Activated T-helper 17 cell treated with anti-CD3 and anti-CD28 coated beads, Interleukin-2, amount 50 U/mL, for 72 hours (primary cell): ENCODE measurements at places on chromosomes 1 and 21. TPM values are rescaled to one million over a fixed set of nuclear protein-coding genes. Genes with fewer than 3 reads are reported as not detected.
A peak's percentile ranks its signal among the peaks of the same experiment; 100 is the strongest.

Gene ZSWIM5
- total RNA-seq: 1.9 TPM

GRCh38 chr1:248807067-248807737 is 18.5 kb downstream of the SH3BP5L start:
- ATAC-seq: peak; percentile 85
- no peak overlapping the region for H3K27ac ChIP-seq
- no peak overlapping the region for H3K4me3 ChIP-seq
- peaks cover 7% of the 10 kb centered on the region for H3K4me1 ChIP-seq
- peaks cover 7% of the 10 kb centered on the region for H3K36me3 ChIP-seq

GRCh38 chr21:18614303-18614702 is 210.7 kb upstream of the TMPRSS15 start:
- no peaks in the 10 kb centered on the region for H3K27me3 ChIP-seq
- no peak overlapping the region for H3K4me3 ChIP-seq
- no peak for ATAC-seq
- no peak overlapping the region for H3K27ac ChIP-seq
- H3K4me1 ChIP-seq: no peaks in the 10 kb centered on the region

- no peaks in the 10 kb centered on the region for H3K36me3 ChIP-seq
- peaks cover 9% of the 10 kb centered on the region for H3K4me1 ChIP-seq
- ATAC-seq: no peak
- H3K27me3 ChIP-seq: peaks cover 4% of the 10 kb centered on the region
Observed at GRCh38 chr1:41500378-41500777, 15.9 kb upstream of the EDN2 start.

DNA sequence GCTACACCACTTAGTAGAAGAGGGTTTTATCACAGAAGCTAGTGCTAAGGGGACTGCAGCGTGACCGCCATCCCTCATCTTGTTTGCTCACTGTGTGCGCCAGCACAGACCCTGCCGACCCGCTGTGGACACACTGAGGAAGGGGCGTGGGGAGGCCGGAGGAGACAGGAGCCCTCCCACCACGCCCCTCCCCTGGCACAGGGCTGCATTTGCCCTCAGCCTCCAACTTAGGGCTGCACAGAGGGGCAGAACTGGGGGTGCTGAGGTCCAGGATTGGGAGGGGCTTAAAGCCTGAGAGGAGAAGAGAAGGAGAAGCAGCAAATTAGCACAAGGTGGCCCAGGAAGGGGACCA is 37.2 kb downstream of the RRP1 start:
- no peaks in the 10 kb centered on the region for H3K36me3 ChIP-seq
- no peak for ATAC-seq
- H3K4me1 ChIP-seq: no peaks in the 10 kb centered on the region

DNA sequence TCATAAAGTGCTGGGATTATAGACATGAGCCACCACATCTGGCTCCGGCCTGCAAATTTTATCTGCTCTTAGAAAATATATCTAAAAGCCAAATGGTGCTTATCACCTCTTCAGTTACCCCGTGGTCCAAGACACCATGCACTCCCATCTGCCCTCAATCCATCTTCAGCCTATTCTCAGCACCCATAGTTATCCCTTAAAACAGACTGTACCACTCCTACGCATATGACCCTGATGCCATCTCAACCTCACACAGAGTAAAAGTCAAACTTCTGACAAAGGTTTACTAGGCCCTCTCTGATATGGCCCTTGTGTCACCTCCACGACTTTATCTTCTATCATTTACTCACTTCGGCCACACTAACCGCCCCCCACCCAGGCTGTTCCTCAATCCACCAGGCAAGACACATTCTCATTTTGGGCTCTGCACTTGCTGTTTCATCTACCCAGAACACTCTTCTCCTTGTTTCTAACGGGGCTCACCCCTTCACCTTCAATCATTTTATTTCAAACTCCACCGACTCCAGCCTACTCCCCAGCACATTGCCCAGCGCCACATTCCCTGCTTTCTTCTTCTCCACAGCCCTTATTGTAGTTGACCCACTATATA is 33.0 kb downstream of the USP48 start:
- H3K4me1 ChIP-seq: peaks cover 8% of the 10 kb centered on the region
- ATAC-seq: no peak
- no peak overlapping the region for H3K4me3 ChIP-seq
- peaks cover 97% of the 10 kb centered on the region for H3K36me3 ChIP-seq

GRCh38 chr1:192561301-192561700 is 14.3 kb upstream of the RGS1 start:
- no peaks in the 10 kb centered on the region for H3K36me3 ChIP-seq
- no peak overlapping the region for H3K4me3 ChIP-seq
- H3K4me1 ChIP-seq: peaks cover 23% of the 10 kb centered on the region

- H3K4me1 ChIP-seq: peaks cover 41% of the 10 kb centered on the region
- peak; percentile 85 for ATAC-seq
- no peak overlapping the region for H3K27ac ChIP-seq
- peak overlapping the region; percentile 34 for H3K4me3 ChIP-seq
- H3K27me3 ChIP-seq: no peaks in the 10 kb centered on the region
Observed at GRCh38 chr1:101253976-101254674, 17.3 kb downstream of the S1PR1 start.

DNA sequence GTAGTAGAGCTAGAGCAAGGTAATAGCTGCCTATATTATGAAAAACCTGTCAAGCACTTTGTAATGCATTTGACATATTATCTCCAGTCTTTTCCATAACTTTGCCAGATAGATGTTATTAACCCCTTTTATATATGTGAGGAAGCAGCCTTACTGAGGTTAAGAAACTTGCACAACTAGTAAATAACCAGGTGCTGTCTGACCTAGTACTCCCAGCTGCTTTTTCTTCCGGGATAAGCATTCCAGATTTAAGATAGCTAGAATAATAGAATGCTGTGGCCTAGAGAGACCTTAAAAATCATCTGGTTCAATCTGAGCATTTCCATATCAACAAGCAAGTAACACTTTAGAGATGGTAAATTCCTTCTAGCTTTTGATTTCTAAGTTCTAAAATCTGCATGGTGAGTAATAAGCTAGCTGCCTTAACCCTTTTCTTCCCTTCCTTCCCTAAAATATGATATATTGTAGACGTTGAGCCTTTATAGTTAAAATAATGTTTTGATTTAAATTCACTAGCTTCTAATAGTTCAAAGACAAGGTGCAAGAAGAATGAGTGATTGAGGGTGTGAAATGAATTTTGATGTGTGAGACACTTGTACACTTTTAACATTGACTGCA is 1.8 kb downstream of the SH3GLB1 start:
- H3K36me3 ChIP-seq: peaks cover 46% of the 10 kb centered on the region
- peaks cover 21% of the 10 kb centered on the region for H3K4me1 ChIP-seq
- H3K27ac ChIP-seq: peak overlapping the region; percentile 99

DNA sequence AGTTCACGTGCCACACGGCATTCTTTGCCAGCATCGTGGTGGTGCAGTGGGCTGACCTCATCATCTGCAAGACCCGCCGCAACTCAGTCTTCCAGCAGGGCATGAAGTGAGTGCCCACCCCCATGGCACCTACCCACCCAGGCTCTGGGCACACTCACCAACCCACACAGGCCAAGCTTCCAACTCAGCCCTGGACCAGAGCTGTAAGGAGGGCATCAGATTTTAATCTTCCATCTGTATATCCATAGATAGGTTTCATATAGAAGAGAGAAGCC is 14.5 kb upstream of the ATP1A4 start:
- peaks cover 28% of the 10 kb centered on the region for H3K27me3 ChIP-seq
- ATAC-seq: no peak
- H3K4me3 ChIP-seq: no peak overlapping the region
- no peak overlapping the region for H3K27ac ChIP-seq
- H3K36me3 ChIP-seq: no peaks in the 10 kb centered on the region

- ATAC-seq: no peak
- H3K36me3 ChIP-seq: no peaks in the 10 kb centered on the region
- no peaks in the 10 kb centered on the region for H3K27me3 ChIP-seq
- no peak overlapping the region for H3K27ac ChIP-seq
- peaks cover 10% of the 10 kb centered on the region for H3K4me1 ChIP-seq
- H3K4me3 ChIP-seq: no peak overlapping the region
Observed at GRCh38 chr1:8171751-8172464, 145.8 kb upstream of the ERRFI1 start.

GRCh38 chr21:26433386-26433785 is 139.7 kb downstream of the CYYR1 start:
- H3K36me3 ChIP-seq: no peaks in the 10 kb centered on the region
- no peak overlapping the region for H3K4me3 ChIP-seq
- no peak for ATAC-seq
- H3K4me1 ChIP-seq: no peaks in the 10 kb centered on the region
